Hematopoietic multipotent progenitor cell treated with erythropoietin and hydrocortisone succinate and interleukin-3 and kit ligand, for 8 days (in vitro differentiated cells): ENCODE measurements at places on chromosomes 7 and 10.

- DNase-seq: no peak
Measured at GRCh38 chr10:103058034-103058433, 135.0 kb downstream of the NT5C2 start.

DNA sequence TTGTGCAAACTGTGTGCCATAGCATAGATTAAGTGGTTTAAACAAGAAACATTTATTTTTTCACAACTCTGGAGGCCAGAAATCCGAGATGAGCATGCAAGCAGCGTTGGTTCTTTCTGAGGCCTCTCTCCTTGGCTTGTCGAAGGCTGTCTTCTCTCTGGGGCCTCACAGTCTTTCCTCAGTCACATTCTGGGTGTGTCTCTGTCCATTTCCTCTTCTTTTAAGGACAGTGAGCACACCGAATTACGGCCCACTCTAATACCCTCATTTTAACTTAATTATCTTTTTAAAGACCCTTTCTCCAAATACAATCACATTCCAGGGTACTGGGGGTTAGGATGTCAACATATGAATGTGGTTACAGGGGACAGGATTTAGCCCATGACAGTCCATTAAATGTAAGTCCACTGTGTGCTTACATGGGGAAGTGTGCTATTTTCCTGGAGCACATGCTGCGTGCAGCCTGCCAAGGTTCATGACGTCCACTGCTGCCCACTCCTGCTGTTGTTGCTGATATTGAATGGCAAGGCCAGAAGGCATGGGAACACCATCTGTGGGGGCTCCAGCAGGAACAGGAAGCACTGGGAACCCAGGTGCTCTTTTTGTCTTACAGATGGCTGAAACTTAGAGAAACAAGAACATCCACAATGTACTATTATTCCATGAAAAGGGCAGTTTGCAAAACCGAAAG is 365.5 kb downstream of the GALNT17 start:
- no peak for DNase-seq

GRCh38 chr10:17684537-17684936 is 40.6 kb downstream of the STAM start:
- DNase-seq: no peak

DNA sequence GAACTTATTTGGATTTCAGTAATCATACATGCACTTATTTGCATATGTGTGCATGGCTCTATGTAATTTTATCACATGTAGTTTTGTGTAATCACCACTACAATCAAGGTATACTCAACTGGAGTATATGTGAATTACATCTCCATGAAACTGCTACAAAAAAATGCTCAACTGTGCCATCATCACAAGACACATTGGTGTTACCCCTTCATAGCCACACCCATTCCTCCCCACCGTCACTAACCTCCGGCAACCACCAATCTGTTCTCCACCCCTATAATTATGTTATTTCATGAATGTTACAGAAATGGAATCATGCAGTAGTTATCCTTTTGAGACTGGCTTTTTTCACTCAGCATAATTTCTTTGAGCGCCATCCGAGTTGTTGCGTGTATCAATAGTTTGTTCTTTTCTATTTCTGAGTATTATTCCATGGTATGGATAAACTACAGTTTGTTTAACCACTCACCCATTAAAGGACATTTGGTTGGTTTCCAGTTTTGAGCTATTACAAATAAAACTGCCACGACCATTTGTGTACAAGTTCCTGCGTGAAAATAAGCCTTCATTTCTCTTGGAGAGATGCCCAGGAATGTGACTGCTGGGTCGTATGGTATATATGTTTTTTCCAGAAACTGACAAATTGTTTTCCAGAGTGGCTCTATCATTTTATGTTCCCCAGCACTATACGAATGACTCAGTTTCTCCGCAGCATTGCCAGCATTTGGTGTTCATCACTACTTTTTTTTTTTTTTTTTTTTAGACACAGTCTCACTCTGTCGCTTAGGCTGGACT is 11.3 kb upstream of the SMO start:
- DNase-seq: no peak
